ENCODE measurements at places on chromosomes 1 and 21. TPM values are rescaled to one million over a fixed set of nuclear protein-coding genes. Genes with fewer than 3 reads are reported as not detected.

DNA sequence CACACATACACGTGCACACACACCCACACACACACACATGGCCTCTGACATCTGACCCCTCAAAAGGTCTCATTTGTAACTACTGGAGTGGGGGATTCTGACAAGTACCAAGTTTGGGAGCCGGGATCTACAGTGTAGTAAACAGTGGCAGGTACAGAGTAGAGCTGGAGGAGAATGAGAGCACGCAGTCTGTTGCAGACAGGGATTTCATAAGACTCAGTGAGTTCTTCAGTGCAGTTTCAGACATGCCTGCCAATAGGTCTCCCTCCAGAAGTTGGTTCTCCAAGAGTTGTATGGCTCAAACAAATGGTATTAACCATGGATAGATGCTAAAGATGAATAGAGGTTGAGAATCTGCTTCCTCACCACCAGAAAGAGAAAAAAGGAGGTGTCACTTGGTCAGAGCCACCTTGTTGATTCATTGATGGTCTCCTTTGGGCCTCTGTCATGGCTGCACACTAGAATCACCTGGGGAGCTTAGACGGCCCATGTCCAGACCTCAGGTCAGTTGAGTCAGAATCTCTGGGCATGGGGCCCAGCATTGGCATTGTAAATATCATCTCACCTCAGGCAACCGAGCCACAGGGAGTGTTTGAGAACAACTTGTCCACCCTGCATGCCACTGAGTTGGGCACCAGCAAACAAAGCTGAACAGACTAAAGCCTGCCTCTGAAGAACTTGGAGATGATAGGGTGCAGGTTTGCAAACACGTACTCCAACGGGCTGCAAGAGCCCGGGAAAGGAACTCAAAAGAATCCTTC, 122.1 kb downstream of the EDEM3 start:
- peaks cover 35% of the 10 kb centered on the region for H3K4me1 ChIP-seq
- no peak for DNase-seq
- no peaks in the 10 kb centered on the region for H3K27me3 ChIP-seq

Gene GPR61
- 0.19 TPM for total RNA-seq

Gene INSRR
- not detected for total RNA-seq

GRCh38 chr1:30895382-30895943, 13.1 kb downstream of the SDC3 start:
- H3K27ac ChIP-seq = no peak overlapping the region
- DNase-seq = no peak
- no peaks in the 10 kb centered on the region for H3K36me3 ChIP-seq
- H3K4me3 ChIP-seq = no peak overlapping the region

DNA sequence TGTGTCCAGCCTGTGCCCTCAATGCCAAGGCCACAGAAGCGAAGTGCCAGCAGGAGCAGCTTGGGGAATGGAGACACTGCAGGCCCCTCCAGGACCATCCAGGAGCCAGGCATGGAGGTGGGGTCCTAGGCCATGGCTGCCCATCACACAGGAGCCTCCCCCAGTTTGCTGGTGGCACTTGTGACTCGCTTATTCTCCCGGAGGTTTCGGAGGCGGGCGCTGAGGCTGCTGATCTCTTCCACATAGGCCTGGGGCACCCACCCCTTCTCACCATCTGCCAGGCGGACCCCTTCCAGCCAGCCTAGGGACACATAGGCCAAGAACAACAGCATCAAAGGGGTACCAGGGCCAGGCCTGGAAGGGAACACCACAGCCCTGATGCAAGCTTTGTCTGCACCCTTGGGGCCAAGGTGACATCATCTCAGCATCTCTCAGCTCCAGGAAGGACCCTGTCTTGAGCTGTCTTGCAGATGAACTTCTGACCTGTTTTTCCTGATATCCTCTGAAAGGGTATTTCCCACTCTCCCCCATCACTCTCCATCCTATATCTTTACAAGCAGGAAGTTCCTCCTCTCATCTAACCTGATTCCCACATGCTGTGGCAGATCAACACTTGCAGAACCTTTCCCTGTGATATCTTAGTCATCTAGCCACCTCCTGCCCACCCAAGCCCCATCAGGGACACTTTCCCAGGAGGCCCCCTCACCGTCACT, 13.9 kb downstream of the ARHGEF19 start:
- peaks cover 42% of the 10 kb centered on the region for H3K36me3 ChIP-seq
- H3K4me1 ChIP-seq = peaks cover 5% of the 10 kb centered on the region
- no peak overlapping the region for H3K4me3 ChIP-seq
- H3K27ac ChIP-seq = no peak overlapping the region
- no peaks in the 10 kb centered on the region for H3K27me3 ChIP-seq

DNA sequence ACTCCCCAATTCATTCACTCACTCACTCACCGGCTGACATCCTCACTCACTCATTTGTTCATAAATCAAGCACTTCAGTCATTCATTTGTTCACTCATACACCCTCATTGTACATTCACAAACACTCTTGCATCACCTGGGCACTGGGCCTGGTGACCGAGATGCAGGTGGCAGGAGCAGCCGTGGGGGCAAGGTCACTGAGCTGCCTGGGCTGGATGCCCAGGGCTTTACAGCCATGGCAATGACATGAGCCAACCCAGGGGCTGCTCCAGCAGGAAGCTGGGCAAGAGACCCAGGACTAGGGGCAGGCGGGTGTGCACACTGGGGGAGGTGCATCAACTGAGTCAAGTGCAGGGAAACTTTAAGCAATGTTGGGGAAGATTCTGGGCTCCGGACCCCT, 113.6 kb upstream of the IGSF21 start:
- no peaks in the 10 kb centered on the region for H3K4me1 ChIP-seq
- no peak for DNase-seq
- H3K36me3 ChIP-seq = no peaks in the 10 kb centered on the region
- no peak overlapping the region for H3K4me3 ChIP-seq
- H3K27ac ChIP-seq = no peak overlapping the region

Data from suprapubic skin (tissue), 4 donors.